Stimulated activated naive CD4-positive, alpha-beta T cell treated with Interleukin-2 at 50 U/mL for 16 hours (primary cell): ENCODE measurements at places on chromosomes 1 and 21.

DNA sequence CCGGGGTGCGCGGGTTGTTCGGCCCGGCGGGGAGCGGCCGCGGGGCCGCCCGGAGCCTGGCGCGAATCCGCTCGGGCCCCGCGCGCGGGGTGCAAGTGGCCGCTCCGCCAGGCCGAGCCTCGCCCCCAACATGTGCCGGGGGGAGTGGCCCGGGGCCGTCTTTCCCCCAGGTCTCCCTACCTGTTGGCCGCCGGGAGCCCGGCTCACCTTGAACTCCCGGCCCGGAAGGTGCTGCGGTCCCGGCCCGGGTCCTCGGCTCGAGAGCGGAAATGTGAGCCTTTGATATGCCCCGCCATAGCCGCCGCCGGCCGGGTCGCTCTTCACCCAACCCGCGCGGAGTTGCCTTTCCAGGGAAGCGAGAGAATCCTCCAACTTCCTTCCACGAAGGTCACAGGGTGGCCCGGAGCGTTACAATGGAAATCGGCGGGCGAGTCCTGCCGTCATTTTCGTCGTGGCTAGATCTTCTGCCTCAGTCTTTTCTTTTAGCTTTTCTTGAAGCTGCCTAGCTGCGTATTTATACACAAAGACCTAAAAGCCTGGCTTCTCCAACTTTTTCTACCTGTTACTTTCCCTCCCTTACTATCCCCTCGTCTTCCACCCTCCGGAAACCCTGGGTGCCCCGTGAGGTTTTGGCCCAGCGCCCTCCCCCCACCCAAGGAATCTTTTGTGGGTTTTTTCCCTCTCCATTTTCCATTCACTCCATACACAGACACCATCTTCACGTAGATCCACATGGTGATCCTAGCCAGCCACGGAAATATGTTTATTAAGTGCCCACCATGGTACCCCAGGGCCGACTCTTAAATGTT is 867 bp downstream of the PTGFRN start:
- peak; percentile 9 for DNase-seq

DNA sequence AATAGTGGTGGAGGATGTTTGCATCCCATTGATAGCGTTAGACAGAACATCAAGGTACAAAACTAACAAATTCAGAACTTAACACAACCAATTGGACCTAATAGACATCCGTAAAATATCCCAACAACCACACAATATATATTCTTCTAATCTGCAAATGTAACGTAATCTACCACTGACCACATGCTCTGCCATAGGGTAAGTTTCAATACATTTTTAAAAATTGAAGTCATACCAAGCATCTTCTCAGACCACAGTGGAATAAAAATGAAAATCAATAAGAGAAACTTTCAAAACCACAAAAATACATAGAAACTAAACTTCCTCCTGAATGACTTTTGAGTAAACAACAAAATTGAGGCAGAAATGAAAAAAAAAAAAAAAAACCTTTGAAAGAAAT is 1087.5 kb downstream of the KCNT2 start:
- DNase-seq = no peak

DNA sequence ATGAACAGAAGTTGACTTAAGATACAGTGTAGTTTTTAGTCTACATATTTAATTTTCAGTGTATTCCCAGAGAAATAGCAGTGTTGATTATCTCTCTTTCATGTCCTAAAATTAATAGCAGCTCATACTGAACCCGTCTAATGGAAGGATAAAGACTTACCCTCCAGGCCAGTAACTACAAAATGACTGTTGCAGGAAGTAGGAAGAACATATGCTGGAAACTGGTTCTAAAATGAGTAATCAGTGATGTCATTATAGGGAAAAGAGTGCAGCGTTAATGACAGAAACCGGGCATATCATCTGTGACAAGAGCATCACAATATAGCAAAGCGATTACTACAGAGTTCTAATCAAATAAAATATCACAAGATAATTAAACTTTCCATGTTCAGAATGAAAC is 385.5 kb downstream of the SMYD3 start:
- no peak for DNase-seq

GRCh38 chr21:14361958-14362357 is 21.0 kb downstream of the HSPA13 start:
- DNase-seq = no peak

GRCh38 chr1:46533179-46533864 is 18.1 kb downstream of the KNCN start:
- DNase-seq = peak; percentile 49
